ENCODE measurements at places on chromosomes 13 and 19.

- DNase-seq: no peak
Observed at GRCh38 chr13:31116224-31116623, 45.5 kb downstream of the HSPH1 start.

DNA sequence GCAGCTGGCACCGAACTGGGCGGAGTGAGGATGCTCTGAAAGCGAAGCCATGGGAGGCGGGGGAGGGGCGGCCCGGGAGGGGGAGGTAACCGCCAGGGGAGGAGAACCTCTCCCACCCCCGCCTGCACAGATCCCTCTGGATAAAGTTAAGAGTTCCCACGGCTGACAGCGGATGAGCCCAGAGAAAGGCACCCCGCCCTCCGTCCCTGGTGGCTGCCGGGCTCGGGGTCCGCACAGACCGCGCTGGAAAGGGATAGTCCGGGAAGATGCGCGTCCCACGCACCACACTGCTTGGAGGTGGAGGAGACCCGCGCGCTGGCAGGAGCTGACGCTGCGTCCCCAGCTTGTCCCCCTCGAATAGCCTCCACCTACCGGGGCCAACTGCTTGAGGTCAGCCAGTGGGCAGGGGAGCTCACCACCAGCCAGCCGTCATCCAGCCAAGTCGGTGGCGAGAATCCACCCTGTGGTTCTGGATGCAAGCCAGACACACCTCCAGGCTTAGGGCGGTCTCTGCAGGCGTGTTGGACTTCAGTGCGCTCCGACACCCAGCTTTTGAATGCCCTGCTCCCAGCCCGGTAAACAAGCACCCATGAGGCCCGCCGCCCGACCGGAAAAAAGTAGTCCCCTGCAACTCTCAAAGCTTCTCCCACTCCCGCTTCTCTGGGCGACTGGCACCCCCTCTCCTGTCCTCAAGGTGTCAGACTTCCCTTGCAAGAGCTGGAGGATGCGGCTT, at the start of gene TRPC4:
TRPC4 (minus strand) TSS at position 17 of the 733 bp plus-strand sequence. CDS start 86,439 bp downstream, outside the sequence.
- DNase-seq: no peak

GRCh38 chr19:49930483-49931011, 1.2 kb upstream of the NUP62 start:
- no peak for DNase-seq

DNA sequence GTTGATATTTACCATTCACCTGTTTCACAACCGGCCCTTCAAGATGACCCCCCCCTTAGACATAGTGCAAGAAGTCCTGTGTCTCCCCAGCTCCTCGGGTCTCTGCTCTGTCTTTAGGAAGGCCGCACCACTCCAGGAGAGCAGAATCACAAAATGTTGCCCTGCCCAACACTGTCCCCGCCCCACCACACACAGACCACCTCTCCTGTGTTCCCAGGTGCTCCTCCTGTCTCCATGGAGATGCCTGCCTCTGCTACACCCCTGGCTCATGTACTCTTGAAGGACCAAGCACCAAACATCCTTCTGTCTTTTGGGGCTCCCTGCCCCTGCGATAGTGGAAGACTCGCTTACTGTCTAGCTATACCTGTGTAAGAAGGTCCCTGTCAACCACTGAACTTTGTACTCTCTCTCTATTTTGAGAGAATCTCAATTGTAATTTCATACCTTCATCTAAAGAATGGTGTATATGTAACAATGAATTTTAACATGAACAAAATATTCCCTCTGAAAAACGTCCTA, 9.6 kb upstream of the TNFRSF19 start:
- DNase-seq: no peak

GRCh38 chr13:111480976-111481375, 160.5 kb downstream of the TEX29 start:
- no peak for DNase-seq

DNA sequence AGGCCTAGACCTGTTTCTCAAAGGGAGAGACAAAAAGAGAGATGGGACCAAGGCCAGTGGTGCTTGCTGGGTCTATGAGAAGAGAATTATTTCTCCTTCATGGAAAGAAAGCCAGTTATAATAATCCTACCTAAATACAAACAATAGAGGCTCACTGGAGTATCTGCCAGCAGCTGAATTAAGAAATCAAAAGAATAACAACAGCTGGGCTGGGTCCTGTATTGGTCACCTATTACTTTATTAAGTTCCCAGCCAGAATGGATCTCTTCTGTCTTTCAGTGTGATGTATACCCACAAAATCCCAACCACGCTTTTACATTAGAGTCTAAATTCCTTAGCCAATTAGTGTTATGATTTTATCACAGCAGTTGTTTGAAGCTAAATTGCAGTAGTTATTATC, 297.8 kb upstream of the DACH1 start:
- DNase-seq: no peak

DNA sequence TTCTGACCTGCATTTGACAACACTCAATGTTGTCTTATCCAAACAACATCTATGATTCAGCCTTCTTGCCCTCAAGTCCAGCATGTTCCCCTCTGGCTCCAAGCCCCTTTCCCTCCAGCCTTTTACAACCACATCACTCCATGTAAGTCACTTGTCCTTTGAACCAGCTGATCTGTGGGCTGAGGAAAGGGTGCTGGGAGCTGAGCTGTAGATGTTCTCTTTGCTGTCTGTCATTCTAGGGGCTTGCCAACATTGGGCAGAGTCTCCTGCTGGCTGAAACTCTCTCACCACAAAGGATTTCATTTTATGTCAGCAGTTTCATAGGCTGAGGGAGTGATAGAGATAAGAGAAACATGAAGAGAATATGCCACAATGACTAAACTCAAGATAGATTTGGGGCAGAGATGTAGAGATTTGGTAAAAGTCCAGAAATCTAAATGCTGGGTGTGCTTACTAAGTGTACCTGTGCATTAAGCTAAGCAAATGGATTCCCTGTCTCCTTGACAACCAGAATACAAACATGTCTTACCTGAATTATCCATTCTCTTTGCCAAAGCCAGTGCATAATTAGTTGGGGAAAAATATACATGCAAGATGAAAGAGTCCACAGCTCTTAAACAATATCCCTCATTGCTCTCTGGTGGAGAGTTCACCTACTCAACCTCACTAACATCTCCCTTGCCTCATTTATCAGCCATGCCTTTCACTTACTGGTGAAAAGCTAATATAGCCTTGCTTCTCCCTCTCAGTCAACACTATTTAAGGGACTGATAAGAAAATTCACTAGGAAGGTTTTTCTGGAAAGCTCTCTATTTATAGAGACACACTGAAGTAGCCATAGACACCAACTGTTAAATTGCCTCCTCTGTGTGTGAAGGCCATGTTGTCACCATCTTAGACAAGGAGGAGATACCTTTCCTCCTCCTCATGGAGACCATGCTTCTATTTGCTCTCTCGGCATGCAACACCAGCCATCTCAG, 175.5 kb upstream of the SERP2 start:
- DNase-seq: no peak

DNA sequence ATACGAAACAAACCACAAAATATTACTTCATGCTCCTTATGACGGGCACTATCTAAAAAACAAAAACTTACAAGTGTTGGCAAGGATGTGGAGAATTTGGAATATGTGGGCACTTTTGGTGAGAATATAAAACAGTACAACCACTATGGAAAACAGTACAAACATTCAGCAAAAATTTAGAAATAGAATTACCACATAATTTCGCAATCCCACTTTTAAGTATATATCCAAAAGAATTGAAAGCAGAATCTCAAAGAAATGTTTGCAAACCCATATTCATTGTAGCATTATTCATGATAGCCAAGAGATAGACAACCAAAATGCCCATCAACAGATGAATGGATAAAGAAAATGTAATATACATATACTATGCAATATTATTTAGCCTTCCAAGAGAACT, 1173.7 kb upstream of the PRR20A start:
- no peak for DNase-seq

- no peak for DNase-seq
Observed at GRCh38 chr13:47661076-47661475, 340.0 kb downstream of the SUCLA2 start.

- no peak for DNase-seq
Observed at GRCh38 chr19:45471111-45471930, 3.5 kb downstream of the FOSB start.

GRCh38 chr13:45544520-45544919, 71.0 kb downstream of the ERICH6B start:
- no peak for DNase-seq

DNA sequence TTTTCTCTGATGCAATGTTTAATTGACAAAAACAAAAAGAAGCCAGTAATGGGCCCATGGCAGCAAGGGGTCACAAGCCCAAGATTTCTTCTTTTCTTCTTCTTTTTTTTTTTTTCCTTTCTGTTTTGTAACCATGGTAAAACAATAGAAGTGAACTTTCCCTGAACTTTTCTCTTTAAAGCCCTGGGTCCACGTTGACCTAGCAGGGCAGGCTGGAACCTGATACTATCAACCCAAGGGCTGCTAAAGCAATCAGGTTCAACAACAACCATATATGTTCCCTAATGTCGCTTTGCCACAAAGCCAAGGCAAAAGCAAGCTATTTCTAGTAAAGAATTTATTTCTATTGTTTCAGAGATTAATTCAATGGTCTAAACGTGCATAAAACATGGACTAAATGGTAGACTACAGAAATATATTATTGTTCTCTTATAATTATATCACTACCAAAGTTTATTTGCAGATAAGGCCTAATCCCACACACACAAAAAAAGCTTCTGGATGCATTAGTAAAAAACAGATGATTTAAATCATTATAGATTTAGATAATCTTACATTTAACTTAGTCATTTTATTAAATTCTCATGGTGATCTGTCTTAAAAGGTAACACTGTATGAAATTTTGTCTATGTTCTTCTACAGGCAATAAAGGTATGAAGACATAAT, 153.9 kb downstream of the DACH1 start:
- DNase-seq: no peak

- no peak for DNase-seq
Observed at GRCh38 chr19:1206150-1206863, 729 bp downstream of the STK11 start.

- no peak for DNase-seq
Observed at GRCh38 chr19:1247748-1248138, 640 bp upstream of the MIDN start.

DNA sequence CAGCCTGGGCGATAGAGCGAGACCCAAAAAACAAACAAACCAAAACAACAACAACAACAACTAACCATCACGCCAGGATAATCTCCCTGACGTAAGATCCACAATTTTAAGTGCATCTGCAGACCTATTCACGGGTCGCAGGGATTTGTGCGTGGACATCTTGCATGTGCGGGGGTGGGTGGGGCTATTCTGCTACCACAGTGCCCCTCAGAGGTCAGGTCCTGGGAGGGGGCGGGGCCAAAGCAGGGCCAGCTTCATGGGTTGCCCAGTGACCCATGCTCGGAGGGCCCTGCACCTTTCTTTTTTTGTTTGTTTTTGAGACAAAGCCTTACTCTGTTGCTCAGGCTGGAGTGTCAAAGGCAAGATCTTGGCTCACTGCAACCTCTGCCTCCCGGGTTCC, 2.6 kb upstream of the CDC42EP5 start:
- no peak for DNase-seq

DNA sequence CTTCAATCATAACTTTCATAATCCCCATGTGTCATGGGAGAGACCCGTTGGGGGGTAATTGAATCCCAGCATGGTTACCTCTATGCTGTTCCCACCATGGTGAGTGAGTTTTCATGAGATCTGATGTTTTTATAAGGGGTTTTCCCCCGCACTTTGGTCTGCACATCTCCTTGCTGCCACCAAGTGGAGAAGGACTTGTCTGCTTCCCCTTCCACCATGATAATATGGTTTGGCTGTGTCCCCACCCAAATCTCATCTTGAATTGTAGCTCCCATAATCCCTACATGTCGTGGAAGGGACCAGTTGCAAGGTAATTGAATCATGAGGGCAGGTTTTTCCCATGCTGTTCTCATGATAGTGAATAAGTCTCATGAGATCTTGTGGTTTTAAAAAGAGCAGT, 524.9 kb downstream of the SLITRK5 start:
- DNase-seq: no peak

- no peak for DNase-seq
Observed at GRCh38 chr13:21538753-21539152, 65.2 kb downstream of the MICU2 start.
